ENCODE measurements at places on chromosomes 2 and 18.

GRCh38 chr2:7010391-7011054 lies 93.3 kb downstream of the RNF144A start:
- DNase-seq, result no peak

GRCh38 chr2:47221946-47222345 lies 66.8 kb upstream of the STPG4 start:
- no peak for DNase-seq

GRCh38 chr2:43372416-43373081 lies 146.1 kb upstream of the ZFP36L2 start:
- no peak for DNase-seq

GRCh38 chr18:5891184-5891853 lies 4.0 kb downstream of the TMEM200C start:
- no peak for DNase-seq

- DNase-seq, result no peak
Observed at GRCh38 chr2:182359990-182360662, 66.7 kb downstream of the PDE1A start.

DNA sequence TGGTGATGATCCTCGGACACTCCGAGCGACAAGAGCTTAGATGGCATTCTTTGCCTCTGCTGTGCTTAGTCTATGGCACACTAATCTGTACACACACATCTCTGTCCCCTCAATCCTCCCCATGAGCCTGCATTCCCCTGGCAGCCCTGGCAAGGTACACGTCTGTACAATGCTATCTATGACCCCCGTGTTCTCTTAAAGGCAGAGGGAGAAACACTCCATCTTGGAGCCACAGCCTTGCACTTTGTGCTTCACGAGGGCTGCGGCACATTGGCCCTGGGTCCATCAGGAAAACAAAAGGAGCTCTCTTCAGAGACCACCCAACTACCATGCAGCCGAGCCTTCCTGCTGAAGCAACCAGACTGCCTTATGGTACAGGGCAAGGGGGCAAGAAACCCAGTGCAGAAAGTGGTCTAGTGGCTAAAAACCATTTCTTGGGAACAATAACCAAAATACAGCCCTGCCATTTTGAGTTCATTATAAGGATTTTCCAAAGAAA lies 42.5 kb downstream of the STEAP3 start:
- no peak for DNase-seq

- DNase-seq, result no peak
Observed at GRCh38 chr2:170817093-170818035, 677 bp downstream of the GAD1 start.

GRCh38 chr2:47065771-47066380 lies 89.2 kb downstream of the STPG4 start:
- DNase-seq, result no peak

DNA sequence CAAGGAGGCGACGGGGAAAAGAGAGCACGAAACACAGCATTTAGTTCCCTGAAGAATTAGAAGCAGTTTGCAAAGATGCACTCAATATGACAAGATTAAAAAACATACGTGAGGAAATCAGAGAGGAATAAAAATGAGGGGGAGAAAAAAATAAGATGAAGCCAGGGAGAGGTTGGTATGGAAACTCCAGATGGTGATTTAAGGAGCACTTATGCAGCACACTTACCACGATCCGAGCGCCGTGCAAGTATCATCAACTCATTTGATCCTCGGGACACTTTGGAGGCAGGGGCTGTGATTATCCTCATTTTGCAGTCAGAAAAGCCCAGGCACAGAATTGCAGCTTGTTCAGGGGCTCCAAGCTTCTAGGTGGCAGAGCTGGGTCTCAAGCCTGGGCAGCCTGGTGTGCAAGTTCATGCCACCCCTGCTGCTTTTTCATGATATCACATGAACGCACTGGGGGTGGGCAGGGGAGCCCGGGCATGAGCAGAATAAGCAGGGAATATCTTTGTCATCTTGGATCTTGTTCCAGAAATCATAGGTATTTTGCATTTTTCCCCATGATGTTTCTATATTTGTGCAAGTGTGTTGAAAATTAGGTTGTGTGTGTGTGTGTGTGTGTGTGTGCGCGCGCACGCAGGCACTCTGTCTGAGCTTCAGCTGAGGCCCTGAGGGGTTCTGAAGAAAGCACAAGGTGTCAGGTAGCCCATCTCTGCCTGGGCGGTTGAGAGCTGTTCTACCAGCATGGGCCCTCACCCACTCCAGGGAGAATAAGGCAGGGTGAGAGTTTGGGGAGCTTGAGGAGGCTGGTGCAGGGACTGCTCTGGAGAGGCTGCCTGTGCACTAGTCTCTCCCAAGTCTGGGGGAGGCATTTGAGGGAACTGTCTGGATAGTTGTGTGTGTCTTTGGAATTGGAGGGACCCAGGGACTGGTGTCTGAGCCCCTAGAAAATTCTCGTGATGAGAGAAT lies 25.0 kb upstream of the PDIA6 start:
- no peak for DNase-seq

DNA sequence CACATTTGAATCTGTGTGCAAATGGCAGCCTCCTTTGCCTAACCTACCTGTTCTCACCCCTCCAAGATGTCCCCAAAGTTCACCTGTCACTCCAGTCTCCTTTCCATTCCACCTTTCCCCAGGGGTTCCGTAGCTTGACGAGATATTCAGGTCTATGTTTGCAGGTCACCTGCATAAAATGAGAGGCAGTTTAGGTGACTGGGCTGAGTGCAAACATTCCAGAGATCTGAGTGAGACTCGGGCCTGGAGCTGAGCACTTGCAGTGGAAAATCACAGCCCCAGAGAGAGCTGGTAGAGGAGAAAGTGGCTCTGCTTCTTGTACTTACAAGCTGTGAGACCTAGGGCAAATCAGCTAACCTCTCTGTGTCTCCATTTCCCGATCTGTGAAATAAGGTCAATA lies 20.1 kb downstream of the CAPN14 start:
- DNase-seq, result no peak

GRCh38 chr2:24509425-24509824 lies 18.4 kb downstream of the NCOA1 start:
- no peak for DNase-seq
